ENCODE measurements at places on chromosomes 3 and 15.

DNA sequence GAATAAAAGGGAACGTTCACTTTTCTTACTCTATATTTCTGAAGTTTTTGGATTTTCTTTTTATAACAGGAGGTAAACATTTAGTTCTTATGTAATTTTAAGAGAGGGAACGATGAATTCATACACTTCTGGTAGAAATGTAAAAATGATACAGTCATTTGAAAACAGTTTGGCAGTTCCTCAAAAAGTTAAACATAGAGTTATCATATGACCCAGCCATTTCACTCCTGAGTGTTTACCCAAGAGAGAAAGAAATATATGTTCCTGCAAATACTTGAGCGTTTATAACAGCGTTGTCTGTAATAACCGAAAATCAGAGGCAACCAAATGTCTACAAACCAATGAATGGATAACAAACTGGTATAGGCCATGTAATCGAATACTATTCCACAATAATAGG is 20.8 kb upstream of the CCR9 start:
- no peak for DNase-seq

GRCh38 chr3:25433868-25434267 is 5.8 kb downstream of the RARB start:
- no peak for DNase-seq

GRCh38 chr3:115245438-115245837 is 98.3 kb upstream of the ZBTB20 start:
- DNase-seq, result no peak

DNA sequence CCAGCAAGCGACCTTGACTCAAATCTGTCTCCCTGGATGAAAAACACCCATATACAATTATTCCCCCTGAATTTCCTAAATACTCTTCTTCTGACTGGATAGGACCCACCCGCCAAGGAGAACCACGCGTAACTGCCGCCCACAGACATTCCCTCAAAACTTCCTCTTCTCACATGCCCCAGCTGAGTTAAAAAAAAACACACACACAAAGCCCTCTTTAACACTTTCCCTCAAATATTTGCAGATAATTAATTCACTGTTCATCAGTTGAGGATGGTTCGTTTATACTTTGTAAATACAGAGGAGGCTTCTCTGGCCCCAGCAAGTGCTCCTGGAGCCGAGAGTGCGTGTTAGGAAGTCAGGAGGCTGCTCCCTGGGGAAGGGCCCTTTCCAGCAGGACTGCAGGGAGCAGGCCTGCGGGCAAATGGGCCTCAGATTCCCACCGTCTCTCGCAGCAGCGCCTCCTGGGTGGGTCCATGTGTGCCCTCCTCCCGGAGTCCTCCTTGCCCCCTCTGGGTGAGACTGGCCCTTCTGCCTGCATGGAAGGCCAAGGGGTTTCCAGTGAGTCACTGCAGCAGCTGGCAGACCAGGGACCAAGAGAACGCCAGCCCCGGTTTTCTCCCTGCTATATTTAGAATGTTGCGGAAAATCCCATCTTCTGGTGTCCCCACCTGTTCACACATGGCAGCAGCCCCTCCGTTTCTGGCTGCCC is 46.8 kb downstream of the MGLL start:
- no peak for DNase-seq

DNA sequence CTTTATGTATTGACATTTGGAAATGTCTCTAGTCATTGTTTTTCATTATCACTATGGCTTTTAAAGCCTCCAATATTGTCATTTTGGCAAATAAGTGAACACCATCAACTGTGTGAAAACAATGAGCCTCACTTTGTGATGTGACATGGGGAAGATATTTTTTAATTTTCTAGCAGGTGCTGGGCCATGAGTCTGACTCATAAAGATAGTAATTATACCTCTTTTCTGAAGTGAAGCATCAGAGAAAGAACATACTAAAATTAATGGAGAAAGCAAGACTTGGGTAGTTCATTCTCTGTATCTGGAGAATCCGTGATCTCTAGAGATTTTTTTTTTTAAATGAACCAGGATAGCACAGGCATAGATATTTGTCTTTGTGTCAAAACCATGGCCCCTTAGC is 100.8 kb downstream of the CCNL1 start:
- no peak for DNase-seq

DNA sequence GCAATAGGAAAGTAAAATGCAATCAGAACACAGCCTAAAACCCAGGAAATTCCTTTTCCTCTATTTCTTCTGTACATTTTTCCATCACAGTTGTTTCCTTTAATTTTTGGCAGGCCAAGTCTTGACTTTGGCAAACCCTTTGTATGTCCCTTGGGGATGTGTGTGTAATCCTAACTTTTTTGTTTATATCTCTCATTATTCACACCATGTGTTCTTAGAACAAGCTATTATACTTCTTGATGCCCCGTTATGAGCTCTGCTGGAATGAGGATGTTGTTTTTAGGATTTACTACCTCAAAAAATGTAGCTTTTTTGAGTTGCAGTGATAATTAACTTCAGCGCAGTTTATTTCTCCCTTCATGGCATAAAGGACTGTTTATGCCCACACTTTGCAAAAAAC is 123.4 kb downstream of the ABI3BP start:
- no peak for DNase-seq

All from activated naive CD4-positive, alpha-beta T cell (primary cell).